ENCODE measurements at places on chromosomes 3 and 15.
A peak's percentile ranks its signal among the peaks of the same experiment; 100 is the strongest.

DNA sequence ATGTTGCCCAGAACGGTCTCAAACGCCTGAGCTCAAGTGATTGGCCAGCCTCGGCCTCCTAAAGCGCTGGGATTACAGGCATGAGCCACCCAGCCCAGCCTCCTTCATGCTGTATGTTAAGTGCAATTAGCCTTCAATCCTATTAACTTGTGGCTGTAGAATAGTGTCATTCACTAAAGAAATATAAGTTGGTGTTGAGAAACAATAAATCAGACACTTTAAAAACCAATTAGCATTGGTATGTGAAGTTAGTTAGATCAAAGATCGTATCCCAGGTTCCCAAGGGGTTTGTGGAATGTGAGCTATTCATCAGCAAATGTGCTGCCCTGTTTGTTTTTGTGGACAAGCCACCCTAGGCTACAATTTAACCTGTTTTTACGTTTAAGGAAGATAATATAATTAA is 11.0 kb upstream of the PIK3CB start:
- no peak for DNase-seq

DNA sequence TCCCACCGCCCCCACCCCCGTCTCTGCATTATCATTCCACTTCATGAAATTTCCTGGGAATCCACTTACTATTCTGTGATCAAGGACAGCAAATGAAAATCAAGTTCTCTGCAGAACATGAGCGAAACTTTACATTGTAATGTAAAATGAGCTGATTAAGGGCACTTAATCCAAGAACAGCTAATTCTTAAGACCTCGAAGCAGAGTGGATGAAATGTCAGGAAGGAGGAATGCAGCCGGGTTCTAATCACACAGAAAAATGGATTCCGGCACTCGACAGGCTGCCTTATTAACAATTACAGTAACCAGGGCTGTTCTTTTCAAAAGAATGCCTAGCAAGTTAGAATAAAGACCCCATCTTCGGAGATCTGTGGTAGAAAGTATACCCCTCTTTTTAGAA is 57.5 kb downstream of the RFTN1 start:
- DNase-seq: no peak

DNA sequence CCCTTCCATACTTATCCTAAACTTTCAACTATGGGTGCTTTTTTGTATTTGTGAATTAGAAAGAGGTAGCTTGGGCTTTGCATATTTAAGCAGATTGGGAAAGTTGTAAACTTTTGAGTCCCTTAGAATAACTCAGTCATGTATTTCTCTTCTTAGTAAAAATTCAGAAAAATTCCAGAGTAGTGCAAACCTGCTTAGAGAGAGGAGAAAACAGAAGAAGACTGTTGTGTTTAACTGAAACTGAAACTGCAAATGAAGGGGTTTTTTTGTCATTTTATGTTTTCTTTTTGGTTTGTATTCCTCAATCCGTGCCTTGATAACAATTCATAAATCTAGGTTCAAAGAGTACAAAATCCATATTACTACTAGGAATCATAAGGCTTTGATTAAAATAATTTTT is 31.3 kb downstream of the CD200 start:
- no peak for DNase-seq

DNA sequence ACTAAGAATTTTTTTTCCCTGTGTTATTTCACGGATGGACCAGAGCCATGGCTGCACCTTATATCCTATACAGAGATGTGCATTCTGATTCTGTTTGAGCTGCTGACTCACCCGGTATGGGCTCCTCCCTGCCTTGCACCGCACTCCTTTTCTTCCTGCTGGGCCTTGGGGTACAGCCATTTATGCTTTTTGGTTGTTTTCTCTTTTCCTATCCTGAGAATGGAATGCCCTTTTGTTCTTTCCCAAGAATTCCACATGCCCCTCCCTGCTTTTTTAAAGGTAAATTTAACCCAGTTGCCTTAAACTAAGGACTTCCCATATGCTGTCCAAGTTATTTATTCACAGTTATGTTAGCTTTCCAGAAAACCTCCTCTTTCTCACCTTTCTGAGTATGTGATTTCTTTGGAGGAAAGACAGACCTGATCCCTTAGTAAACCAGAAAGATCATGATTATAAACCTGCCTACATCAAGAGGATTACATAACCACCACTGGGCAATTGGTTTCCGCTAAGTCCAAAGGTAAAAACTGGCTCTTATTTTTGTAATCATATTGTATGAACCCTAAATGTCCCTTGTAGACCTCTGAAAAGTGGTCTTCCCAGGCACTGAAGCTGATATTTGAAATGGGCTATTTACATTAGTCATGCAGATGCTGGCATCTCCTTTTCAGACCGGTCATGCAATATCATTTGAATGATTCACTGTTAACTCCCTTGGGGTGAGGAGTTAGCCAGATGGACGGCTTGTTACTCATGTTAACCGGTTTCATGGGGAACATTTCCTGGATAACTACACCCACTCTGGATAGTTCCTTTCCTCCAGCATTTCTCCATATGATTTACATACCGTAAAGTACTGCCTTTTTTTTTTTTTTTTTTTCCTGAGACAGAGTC is 45.5 kb downstream of the TMOD3 start:
- DNase-seq: no peak

- no peak for DNase-seq
Observed at GRCh38 chr3:17065881-17066280, 181.1 kb downstream of the PLCL2 start.

GRCh38 chr3:38089163-38089562 is 47.8 kb downstream of the ACAA1 start:
- DNase-seq: no peak

DNA sequence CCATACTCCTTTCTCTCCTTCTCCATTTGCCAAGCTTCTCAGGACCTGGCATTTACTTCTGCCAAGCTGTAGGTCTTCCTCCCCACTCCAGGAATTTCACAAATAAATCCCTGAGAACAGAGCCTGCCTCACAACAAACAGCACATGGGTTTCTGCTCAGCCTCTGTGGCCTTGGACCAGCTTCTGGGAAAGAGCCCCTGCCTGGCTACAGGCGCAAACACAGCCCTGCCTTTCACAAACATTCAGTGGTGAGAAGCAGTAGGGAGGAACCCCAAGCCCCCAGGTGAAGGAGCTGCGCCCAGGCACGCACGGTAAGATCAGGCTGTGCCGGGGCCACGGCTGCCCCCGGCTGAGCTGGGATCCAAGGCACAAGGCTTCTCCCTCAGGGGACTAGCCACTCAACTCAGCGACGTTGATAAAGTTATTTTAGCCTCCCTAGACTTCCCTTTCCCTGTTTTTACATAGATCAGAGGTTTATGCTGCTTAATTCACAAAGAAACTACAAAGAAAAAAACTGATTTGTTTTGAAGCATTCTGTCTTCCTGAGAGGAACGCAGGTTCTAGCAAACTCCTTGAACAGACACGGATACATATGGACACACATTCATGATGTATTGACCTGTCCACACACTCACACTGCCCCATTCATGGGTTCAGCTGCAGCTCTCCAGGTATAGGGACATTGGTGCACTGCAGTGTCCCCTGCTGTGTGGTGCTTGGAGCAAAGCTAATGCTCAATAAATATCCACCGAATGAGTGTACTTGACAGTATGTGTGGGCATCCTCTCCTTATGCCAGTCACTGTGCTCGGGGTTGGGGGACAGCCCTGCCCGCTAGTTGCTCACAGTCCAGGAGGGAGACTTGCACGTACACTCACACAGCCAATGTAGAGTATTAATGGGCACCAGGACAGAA is 25.4 kb downstream of the HES1 start:
- no peak for DNase-seq

DNA sequence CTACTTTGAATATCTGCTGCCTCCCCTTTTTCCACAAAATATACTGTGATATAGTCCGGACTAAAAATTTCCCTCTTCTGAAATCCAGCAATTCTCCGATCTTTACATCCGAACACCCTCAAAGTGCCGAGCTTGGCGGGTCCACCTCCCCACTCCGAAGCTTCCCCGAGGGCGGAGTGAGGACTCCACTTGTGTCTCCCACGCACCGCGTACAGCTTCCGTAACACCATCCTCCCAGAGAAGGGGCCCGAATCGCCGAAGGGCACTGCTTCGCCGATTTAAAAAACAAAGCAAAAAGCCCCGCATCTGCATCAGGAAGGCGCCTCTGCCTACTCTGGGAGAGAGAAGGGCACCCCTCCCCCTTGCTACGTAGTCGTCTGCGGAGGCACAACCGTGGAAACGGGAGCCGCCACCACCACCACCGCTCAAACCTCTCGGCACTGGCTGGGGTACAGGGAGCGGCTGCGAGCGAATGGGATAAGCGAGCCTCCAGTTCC is 551 bp downstream of the NCBP2 start:
- peak; percentile 72 for DNase-seq

DNA sequence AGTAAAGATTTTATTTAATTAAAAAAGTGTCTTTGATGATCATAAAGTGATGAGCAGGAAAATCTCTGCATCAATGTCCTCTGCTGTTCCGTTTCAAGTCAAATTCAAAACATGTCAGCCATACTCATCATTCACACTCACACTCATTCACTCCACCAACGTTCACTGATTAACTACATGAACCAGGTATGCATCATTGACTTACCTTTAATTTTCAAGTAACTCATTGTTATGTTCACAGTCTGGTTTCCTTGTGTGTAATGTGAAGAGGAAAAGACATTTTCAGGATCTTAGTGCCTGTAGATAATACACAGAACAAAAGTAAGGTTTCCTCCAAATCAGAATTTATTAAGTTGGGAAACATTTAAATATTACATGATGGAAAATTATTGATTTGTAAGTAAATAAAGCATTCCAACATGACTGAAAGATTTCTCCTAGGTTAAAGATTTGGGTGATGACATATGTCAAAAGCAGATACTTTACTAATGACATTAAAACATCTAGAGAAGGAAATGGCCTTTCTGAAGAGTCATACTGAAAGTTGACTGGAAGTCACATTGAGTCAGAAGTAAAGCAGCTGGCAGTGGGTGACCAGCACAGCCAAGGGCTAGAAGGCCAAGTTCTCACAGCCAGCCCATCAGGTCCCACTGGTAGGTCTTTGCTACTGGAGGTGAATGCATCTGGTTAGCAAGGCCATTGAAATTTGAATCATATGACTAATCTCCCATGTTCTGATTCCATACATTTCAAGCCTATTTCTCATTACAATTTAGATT is 251.9 kb downstream of the CDIN1 start:
- no peak for DNase-seq

DNA sequence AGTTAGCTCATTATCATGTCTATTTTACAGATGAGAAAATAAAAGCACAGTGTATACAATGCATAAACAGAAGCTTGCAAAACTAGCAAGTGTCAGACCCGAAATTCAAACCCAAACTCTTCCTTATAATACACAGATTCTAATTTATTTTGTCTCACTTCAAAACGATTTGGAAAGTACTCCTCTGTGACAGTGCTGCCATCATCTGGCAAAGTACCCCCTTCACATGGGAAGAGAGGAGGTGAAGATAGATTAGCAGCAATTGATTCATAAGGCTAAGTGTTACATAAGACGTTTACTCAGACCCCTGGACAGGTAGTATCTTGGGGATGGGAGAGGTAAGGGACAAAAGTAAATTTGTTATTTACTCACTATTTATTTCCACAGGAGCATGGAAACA is 744.0 kb upstream of the SGO1 start:
- DNase-seq: no peak

- no peak for DNase-seq
Observed at GRCh38 chr3:38586546-38587520, 62.7 kb downstream of the SCN5A start.

DNA sequence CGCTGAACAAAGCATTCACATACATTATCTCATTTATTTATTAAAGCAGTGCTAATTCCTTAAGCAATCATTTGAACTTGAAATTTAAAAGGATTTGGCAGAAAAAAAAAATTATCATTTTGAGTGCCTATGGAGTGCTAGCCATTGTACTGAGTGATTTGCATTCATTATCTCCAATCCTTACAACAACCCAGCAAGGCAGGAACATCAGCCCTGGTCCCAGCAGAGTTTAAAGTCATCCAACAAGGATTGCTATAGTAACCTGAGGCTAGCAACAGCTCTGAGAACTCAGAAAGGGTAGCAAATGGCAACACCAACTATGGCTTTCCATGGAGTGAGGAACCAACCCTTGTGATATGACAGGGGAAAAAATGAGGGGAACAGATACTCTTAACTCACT is 237.6 kb upstream of the SETMAR start:
- no peak for DNase-seq

GRCh38 chr3:149593418-149594160 is 64.2 kb downstream of the WWTR1 start:
- no peak for DNase-seq

DNA sequence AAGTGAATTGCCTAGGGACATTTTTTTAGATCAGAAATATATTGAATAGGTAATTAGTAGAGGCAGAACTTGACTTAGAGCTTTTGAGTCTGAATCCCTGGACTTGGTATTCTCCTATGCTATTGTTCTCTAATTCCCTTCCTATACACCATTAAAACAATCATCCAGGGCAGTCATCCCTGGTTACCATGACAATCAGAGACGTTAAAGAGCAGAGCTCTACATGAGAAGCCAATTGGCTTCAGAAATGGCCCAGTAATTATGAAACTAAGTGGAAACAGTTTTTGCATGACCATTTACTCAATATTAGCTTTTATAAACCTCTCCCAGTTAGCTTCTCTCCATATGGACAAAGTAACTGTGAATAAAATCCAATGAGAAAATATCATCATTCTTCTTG is 182.1 kb upstream of the TP63 start:
- DNase-seq: no peak

GRCh38 chr15:74551714-74552113 is 10.7 kb downstream of the ARID3B start:
- DNase-seq: no peak

GRCh38 chr15:78350058-78350457 is 9.9 kb downstream of the CRABP1 start:
- no peak for DNase-seq

GRCh38 chr3:27666272-27666671 is 55.9 kb downstream of the EOMES start:
- DNase-seq: no peak

GRCh38 chr3:105538483-105538882 is 171.8 kb downstream of the ALCAM start:
- DNase-seq: no peak

- DNase-seq: no peak
Observed at GRCh38 chr3:15805756-15806266, 8.0 kb upstream of the ANKRD28 start.

DNA sequence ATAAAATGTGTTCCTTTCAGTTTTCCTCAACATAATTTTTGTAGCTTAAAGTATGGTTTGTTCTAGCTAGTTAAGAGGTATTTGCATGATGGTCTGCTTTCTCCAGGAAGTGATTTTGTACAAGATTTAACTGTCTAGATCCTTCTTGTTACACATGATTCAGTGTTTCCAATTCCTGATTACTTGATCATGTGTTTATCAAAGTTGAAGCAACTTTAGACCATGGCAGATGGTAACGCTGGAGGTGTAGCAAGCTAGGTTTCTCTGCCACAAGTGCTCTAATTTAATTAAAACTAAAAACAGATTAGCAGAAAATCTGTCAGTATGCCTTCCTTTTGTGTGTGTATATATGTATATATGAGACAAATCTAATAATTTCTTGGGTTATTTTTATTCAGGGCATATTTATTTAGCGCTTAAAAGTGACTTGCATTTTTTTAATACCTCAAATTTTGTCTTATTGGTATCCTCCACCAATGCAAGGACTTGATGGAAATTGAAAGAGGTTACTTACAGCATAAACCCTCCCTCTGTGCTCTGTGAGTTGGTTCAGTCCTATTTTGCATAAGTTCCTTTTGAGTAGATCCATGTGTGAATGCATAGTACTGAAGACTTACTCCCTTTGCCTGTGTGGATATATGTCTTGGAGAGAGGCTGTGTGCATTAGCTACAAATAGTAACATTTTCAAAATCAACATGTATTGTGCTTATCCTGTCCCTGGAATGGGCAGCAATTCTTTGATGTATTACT is 157.3 kb upstream of the CGNL1 start:
- no peak for DNase-seq

Measured in stimulated activated CD4-positive, alpha-beta T cell treated with anti-CD3 and anti-CD28 coated beads, Interleukin-1b, Interleukin-23, amount 100 ng/mL, for 48 hours (primary cell).